ENCODE measurements at places on chromosomes 3 and 15.

- no peak for DNase-seq
Measured at GRCh38 chr15:25243800-25244097, 195.1 kb downstream of the UBE3A start.

DNA sequence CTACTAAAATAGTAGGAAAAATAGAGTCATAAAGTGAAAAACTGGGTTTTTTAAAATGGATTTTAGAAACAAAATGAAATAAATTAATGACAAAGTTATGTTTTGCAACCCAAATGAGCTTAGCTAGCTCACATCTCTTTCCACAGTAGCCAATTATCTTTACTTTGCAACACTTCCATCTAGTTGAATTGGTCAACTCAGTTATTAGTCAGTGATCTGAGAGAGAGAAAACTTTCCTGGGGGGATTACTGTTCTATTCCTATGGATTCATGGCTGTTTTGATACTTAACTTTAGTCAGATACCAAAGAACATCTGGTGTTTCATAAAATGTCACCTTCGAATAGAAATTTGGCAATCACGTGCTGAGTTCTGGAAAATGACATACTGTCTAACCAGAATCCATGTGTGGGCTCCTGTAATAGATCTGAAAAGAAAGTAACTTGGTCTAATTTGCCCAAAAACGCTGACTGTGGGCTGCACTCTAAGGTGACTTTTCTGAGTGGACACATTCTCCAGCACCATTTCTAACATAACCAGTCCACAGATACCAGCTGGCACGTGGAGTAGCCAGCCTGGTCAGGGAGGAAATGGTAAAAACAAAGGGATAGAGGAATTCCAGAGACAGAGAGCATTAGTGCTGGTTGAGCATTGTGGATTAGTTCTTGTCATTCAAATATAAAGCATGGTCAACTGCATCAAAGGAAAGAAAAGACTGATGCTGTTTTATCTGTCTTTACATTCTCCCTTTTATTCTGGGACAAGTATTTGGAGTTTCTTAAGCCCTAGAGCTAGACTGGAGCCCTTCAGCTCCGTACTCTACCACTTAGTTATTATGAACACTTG is 45.2 kb upstream of the CCDC80 start:
- DNase-seq = no peak

- DNase-seq = no peak
Measured at GRCh38 chr3:188259596-188259995, 105.6 kb downstream of the LPP start.

- no peak for DNase-seq
Measured at GRCh38 chr15:101063891-101064794, 145.0 kb downstream of the LRRK1 start.

- DNase-seq = no peak
Measured at GRCh38 chr3:74271541-74271940, 342.9 kb downstream of the CNTN3 start.

DNA sequence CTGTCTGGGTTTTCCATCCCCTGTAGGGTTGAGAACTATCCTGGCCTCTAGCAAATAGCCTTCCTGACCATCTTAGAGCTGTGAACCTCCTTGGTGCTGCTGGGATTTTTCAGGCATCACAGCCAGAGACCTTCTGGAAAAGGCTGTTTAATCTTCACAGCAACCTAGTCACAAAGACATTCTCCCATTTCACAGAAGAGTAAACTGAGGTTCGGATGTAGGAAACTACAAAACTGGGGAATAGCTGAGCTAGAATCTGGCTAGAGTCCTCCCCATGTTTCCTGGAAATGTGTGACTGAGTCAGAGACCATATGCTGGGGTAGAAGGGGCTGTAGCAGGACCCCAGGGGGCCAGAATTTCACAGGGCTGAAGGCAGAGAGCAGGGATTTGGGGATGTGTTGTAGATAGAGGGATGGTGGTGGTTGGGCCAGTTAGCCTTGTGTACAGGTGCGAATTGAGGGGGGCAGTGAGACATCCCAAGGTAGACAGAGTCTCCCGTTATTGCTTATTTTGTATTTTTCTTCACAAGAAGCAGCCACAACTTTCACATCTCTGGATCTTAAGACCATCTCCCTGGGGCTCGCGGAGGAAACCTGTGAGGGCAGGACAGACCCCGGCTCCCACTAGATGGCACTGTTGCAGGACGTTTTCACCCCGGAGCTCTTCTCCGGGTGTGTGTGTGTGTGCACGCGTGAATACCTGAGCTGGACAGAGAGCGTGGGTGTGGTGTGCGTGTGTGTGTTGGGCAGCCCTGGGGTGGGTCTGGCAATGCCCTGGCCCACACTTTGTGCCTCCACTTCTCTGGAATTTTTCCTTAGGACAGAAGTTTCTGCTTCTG is 66.9 kb upstream of the PRR23C start:
- peak; percentile 73 for DNase-seq
